ENCODE measurements at places on chromosomes 13 and 19.

- DNase-seq = no peak
These were observed 19.5 kb upstream of the DCUN1D2 start for GRCh38 chr13:113509989-113510388.

DNA sequence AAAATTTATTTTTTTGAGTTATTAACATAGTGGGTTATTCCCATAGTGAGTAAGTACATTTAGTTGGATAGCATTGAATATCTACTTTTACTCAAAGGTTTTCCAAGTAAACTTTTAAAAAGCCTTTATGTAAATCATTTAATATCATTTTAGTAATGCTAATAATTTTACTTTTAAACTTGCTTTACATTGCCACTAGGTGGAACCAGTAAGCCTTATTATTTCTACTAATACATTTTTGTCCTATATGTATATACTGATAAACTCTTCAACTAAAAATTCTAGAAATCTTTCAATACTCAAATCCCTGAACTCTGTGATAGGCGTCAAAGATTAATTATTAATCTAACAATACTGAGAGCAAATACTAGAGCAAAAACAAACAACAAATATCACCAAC is 1709.2 kb upstream of the PCDH20 start:
- no peak for DNase-seq

GRCh38 chr19:50500753-50501151 is 10.2 kb downstream of the JOSD2 start:
- DNase-seq = no peak

DNA sequence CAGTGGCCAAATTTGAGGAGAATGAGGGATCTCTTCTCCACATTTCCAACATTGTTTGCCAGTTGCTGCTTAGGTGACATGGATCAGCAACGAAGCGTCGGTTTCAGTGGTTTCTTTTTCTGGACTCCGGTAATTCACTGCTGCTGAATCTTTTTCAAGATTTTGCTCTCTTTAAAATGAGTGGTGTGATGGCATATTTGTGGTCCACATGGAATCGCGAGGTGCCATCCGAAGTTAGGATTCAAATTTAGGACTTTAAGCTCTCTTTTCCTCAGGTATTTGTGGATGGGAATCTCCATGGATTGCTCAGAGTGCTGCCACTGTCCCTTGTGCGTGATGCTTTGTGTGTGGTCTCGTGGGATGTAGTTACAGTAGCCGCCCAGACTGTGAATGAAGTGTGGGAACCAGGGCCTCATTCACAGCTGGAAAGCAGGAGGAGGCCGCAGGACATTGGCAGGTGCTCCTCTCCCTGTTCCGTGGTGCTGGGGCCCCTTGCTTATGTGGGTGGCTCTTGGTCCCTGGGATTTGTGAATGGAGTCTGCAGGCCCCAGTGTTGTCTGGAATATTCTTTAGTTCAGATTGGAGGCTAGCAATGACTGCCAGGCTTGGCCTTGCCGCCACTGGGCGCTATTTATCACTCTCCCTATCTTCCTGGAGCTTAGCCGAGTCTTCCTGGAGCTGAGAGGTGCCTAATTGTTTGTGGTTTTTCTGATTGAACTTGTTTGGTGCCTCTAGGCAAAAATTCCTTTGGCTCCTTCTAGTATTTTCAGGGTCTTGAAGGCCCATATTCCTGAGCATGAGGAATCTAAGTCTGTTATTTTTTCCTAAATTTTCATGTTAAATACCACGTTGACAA is 1.5 kb downstream of the ILF3 start:
- DNase-seq = no peak

DNA sequence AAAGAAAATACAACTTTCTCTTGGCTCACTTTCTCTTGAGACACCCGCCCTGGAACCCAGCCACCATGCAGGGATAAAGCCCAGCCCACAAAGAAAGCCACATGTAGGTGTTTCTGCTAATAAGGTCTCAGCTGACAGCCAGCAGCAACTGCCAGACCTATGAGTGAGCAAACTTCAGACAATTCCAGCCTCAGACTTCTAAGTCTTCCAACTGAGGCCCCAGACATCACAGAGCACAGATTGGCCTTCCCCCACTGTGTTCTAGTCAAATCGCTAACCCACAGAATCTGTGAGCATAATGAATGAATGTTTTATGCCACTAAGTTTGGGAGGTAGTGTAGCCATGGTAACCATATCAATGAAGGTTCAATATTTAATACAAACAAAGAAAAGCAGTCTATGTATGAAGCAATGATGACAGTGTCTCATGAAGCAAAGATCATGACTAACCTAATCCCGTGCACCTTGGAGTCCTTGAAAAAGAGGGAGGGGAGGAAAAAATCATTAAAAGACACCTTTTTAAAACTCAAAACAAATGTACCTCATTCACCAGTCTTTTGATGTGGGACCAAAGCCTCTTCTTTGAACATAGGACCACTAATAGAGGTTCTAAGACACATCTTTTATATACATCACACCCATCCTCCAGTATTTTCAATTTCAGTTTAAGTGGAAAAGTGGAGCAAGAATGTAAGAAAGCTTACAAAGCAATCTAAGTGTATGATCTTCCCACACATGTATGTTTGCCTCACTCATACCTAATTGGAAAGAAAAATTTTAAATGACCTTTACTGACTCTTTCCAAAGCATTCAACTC is 6.2 kb downstream of the MRPS31 start:
- DNase-seq = peak; percentile 83

- DNase-seq = no peak
These were observed 836 bp upstream of the BST2 start for GRCh38 chr19:17406046-17406886.

DNA sequence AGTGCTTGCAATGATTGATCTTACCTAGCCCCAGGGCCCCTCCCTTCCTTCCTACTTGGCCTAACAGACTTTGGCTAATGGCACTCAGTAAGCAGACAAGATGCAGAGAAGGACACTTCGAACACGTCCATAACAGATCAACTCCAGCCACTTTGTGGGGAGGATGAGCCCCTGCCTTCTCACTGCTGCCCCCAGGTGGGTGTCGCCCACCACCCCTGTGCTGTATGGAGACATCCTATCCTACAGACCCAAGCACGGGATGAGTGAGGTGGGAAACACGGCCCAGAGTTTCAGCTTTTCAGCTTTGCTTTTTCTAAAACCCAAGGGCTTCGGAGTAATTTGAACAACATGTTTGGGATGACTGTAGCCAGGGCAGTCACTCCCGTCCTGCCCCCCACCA is 5.5 kb downstream of the SLC7A1 start:
- no peak for DNase-seq

DNA sequence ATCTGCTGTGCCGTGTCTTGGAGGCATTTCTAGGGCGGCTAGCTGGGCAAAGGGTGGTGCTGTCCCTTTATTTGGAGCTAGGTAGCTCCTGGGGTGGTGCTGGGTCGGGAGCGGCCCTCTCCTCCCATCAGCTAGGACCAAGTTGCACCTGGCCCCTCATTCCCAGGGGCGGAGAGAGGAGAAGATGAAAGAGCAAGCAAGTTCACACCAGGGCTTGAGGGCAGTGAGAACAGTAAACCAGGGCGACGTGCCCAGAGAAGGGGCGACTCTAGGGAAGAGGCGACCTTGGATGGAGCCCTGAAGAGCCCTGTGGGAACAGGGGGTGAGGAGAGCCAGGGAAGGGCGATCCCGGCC is 17.0 kb upstream of the KCNN1 start:
- DNase-seq = no peak

Measured in CD4-positive, alpha-beta T cell treated with Interleukin-4 for 4 hours (primary cell).